Naive thymus-derived CD4-positive, alpha-beta T cell (primary cell): ENCODE measurements at places on chromosomes 16 and 17.

DNA sequence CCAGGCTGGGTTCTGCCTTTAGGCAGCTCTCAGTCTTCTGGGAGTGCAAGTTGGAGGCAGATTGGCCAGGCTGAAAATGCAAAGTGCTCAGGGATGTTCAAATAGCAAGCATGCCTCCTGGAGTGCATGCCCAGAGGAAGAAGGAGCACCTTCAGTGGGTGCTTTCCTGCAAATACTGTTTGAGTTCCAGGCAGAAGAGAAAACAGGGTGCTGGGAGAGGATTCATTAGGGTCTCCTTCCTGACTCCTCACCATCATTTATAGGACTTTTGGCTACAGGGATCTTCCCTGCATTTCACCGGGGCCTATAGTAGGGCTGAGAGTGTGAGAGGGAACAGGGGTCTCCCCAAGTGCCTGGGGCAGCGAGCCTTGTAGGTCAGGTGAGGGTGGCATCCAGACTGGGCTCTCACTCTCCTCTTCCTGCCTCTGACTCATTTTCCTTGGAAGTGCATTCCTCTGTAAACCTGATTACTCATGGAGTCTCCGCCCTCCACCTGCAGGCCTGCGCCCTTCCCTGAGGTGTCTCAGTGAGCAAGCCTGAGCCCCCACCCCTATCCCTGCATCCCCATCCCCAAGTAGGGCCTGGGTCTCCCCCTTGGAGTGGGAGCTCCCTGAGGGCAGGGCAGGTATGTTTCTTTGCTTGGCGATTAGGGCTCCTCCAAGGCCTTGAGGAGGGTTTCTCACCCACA lies 17.1 kb upstream of the TNS4 start:
- DNase-seq, result no peak

GRCh38 chr17:1906662-1907101 lies 76.9 kb downstream of the RPA1 start:
- no peak for DNase-seq

DNA sequence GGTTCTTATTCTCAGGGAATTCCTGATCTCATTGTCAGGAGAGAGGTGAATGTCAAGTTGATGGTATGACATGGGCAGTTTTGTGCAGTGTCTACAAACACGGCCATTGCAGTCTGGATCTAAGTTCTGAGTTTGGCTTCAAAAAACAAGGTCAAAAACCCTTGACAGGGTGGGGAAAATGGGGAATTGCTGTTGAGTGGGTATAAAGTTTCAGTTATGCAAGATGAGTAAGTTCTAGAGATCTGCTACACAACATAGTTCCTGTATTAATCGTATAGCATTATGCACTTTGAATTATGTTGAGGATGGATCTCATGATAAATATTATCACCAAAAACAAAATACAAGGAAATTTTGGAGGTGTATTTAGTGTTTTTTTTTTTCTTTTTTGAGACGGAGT lies 36.6 kb upstream of the CARMIL2 start:
- DNase-seq, result no peak

DNA sequence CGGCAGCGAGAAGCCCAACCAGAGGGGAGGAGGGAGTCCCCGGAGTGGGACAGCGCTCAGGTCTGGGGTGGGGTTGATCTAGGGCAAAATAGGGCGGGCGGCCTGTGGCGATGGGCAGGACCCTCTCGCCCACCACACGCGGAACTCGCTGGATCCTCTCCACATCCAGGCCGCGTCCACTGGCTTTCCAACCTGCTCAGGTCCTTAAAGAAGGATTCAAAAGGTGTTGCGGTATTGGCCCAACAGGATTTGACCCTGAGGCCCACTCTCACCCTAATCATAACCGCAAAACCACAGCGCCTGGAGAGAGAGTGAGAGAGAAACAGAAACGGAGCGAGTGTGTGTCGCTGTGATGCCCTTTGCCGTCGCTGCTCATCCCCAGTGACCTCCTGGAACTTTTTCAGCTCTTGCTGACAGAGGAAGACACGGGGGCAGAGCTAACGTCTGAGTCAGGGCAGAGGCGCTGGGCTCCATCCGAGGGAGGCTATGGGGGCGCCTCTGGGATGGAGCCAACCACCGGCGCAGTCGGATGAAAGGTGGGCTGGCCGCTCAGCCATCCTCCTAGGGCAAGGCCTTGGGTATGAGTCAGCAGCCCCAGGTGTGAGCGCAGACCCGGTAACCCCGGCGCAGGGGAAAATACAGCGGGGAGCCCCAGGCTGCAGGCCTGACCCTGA lies 16.7 kb upstream of the OR1F1 start:
- DNase-seq, result peak; percentile 44

GRCh38 chr17:18324140-18325050 lies 9.3 kb downstream of the SMCR8 start:
- no peak for DNase-seq

DNA sequence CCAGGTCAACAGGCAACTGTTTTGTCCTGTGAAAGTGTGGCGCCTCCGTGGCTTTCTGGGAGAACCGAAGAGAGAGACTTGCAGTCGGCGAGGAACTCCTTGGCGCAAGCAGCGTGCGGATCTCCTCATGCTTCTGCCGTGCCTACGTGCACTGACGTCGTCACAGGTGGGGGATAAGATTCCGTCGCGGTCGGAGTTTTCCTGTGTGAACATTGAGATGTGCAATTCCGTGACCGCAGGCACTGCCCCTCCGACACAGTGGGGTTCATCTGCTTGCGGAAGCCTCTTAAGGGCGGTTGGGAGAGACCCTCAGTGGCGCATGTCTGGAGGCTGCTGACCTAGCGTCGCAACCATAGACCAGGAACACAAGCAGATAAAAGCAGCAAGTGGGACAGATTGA lies 212.3 kb upstream of the CHMP6 start:
- no peak for DNase-seq

DNA sequence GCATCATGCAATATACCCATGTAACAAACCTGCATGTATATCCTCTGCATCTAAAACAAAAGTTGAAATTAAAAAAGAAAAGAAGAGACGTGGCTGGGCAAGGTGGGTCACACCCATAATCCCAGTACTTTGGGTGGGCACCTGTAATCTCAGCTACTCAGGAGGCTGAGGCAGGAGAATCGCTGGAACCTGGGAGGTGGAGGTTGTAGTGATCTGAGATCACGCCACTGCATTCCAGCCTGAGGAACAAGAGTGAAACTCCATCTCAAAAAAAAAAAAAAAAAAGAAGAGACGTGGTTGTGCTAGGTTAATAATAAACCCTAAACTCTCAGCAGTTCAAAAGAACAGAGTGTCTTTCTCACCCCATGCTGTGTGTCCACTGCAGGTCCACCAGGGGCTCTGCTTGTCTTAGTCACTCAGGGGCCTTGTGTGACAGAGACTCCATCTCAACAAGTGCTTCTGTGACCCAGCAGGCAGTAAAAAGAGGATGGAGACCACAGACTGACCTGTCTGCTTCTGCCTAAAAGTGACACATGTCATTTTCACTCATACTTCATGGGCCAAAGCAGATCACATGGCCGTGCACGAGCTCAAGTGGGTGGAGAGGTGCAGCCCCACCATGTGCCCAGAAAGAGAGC lies 22.3 kb upstream of the N4BP1 start:
- DNase-seq, result no peak

DNA sequence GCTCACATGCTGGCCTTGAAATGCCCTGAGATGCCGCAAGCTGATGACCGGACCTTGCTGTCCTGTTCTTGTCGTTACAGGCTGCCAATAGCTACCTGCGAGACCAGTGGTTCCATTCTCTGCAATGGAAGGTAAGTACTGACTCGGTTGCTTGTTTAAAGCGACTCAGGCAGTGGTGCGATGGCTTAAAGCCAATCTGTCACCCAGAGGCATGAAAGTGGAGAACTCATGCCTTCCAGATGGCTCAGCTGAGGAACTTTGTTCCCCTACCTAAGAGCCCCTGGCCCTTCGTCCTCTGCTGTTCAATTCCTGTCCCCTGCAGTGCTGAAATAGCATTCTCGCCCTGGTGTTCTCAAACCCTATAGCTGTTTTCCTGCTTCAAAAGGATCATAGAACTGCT lies 158.3 kb upstream of the PLCG2 start:
- DNase-seq, result no peak

- DNase-seq, result no peak
Measured at GRCh38 chr16:86737083-86737482, 158.7 kb downstream of the FOXL1 start.

DNA sequence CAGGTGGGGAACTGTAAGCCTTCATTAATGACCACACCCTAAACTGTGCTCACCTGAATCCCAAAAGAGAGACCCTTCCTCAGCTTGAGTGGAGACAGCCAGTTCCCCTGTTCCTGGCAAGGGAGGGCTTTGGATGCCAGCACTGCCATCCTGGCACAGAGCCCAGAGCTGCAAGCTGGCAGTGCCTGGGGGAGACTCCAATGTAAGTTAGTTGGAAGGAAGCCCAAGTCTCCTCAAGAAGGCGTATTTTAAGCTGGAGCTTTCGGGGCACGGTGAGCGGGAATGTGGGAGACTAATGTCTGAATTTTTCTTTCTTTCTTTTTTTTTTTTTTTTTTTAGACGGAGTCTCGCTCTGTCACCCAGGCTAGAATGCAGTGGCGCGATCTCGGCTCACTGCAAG lies 4.7 kb downstream of the CDC42EP4 start:
- no peak for DNase-seq

- DNase-seq, result no peak
Measured at GRCh38 chr17:9444687-9445086, 130.9 kb downstream of the STX8 start.

GRCh38 chr16:69754469-69755310 lies at the start of gene NOB1:
NOB1 (minus strand) TSS chr16:69754926; CDS start chr16:69754910, 16 bp downstream.
- peak; percentile 96 for DNase-seq

DNA sequence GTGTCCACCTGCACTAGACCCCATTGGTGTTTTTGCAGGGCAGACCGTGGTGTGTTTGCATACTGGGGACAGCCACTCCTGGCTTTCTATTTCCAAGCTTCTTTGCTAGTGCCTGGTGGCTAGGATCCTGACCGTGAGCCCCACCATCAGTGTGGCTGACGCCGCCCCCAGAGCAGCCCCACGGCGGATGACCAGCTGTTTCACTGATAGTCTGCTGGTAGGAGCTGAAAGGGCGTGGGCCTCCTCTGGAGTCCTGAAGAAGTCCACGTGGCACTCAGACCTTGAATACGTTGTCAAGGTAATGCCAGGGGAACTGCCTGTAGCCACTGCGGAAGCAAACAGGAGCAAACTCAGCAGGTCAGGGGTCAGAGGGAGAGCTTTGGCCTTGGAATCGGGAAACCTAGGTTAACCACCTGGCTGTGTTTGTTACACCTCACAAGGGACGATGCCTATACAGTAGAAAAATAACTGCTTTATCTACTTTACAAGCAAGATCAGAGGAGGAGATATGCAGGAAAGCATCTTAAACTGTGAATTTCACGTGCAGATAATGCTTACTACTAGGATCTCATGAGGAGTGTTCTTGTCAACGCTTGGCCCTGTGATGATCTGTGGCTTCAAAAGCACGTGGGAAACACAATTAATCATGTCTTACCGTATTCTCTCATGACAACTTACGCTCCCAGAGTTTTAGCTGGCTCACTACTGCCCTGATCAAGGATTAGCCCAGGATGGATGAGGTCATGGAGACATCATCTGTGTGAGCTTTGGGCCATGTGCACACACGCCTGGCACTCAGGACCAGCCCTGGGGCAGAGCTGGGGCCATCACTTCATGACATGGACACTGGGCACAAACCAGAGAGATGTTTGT lies 30.3 kb downstream of the ALDH3A2 start:
- no peak for DNase-seq

DNA sequence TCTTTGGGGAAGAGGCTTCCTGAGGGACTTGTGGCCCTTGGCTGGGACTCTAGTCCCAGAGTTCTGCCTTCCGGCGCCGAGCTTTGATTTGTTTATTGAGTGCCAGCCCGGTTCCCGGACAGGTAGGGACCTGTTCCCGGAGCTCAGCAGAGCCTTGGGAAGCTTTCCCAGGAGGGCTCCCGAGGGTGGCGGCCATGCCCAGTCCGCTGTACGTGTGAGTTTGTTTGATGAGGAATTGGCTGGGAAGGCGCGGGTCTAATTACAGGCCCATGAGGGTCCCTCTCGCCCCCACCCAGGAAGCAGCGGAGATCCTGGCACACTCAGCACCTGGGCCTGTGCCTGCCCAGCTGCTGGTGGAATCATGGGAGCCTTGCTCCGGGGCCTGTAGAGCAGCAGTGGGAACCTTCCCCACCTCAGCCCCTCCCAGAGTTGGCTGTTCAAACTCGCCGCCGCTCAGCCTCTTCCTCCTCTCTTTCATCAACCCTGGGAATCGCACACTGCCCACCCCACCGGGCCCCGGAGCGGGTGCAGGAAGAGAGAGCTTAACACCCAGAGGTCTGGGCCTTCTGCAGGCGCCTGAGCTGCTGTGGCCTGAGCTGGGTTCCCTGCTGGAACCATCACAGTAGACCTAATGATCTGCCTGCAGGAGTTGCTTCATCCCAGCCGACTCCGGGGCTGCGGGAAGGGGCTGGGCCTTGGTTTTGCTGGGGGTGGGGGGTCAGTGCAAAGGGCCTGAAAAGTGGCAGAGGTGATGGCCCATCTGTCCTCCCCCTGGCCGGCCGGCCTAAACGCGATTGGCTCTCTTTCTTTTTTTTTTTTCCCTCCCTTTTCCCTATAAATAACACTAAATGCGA lies 313.7 kb downstream of the SEC14L1 start:
- DNase-seq, result no peak

DNA sequence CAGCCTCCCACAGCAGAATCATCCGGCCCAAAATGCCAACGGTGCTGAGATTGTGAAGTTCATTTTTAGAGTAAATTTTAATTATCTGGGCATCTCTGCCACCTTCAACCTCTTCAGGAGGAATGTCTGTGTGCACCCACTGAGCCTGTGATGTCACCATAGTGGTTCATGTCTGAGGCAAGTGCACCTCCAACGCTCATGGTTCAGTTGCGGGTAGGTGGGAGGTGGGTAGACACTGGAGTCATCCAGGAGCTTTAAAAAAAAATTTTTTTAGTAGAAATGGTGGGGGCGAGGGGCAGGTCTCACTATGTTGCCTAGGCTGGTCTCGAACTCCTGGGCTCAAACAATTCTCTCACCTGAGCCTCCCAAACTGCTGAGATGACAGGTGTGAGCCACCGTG lies 1.9 kb downstream of the FLYWCH1 start:
- no peak for DNase-seq

DNA sequence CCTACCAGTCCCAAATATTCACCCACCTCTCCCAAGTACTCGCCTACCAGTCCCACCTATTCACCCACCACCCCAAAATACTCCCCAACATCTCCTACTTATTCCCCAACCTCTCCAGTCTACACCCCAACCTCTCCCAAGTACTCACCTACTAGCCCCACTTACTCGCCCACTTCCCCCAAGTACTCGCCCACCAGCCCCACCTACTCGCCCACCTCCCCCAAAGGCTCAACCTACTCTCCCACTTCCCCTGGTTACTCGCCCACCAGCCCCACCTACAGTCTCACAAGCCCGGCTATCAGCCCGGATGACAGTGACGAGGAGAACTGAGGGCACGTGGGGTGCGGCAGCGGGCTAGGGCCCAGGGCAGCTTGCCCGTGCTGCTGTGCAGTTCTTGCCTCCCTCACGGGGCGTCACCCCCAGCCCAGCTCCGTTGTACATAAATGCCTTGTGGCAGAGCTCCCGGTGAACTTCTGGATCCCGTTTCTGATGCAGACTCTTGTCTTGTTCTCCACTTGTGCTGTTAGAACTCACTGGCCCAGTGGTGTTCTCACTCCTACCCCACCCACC lies 29.8 kb downstream of the POLR2A start:
- DNase-seq, result no peak
